Stimulated activated CD8-positive, alpha-beta memory T cell treated with anti-CD3 and anti-CD28 coated beads, Interleukin-2, amount 100 ng/mL, for 1 hour (primary cell): ENCODE measurements at places on chromosomes 3 and 15.

DNA sequence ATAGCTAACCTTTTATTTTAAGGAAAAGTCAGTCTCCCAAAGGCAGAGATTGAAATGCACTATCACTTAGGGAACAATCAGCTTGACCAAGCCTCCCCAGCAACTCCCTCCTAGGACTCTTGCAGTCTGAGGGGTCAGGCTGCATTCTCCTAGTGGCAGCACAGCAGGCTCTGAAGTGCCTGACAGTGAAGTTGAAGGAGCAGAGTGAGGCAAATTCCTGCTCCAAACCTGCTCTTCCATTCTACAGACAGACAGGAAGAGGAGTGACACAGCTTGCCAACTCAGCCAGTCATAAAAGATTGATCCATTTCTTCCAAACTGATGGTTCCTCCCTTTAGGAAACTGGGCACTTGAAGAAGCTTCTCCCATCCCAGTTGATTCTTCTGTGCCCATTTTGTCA lies 43.9 kb upstream of the SMAD3 start:
- no peak for DNase-seq

DNA sequence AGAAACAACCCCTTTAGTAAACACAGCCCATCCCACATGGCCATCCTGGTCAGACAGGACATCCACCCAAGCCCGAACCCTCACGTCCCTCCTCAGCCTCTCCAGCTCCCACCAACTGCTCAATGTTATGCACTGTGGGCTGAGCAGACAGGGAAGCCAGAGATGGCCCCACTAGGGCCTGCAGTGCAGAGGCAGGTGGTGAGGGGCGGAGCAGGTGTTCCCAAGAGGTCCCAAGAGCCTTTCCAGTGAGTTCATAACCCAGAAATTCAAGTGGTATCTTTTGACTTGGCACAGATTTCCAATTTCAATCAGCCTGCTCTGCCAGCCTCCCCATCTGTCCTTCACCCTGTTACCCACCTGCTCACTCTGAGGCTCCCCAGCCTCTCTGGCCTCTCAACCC lies 130.3 kb downstream of the LIPC start:
- DNase-seq, result no peak

GRCh38 chr15:92650256-92650655 lies 5.3 kb downstream of the FAM174B start:
- DNase-seq, result no peak

DNA sequence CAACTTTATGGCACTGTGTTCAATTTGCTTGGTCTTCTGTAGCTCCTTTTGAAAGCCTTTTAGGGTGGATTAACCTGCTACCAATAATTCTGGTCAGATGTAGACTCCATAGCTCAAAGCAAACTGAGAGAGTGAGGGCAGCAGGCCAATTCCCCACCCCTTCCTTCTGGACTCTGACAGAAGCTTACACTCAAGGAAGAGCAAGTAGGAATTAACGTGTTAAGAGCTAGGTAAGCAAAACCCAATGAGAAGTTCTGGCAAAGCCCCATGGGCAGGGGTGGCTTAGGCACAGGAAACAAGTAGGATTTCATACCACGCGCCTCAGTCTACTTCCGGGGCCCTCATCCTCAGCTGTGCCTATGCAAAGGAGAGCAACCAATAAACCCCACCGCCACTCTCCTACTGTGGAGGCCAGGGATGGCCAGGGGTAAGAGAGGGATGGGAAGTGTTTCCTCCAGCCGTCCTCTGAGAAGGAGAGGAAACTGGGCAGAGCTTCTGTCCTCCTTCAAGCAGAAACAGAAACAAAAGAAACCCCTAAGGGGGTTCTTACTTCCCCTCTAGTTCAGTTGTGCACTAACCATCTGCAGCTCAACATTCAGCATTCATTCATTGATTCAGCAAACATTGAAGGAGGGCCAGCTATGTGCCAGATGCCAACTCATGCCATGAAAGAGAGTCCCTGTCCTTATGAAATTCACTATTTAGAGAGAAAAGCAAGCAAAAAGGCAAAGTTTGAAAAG lies 12.6 kb downstream of the CCR5 start:
- DNase-seq, result no peak

DNA sequence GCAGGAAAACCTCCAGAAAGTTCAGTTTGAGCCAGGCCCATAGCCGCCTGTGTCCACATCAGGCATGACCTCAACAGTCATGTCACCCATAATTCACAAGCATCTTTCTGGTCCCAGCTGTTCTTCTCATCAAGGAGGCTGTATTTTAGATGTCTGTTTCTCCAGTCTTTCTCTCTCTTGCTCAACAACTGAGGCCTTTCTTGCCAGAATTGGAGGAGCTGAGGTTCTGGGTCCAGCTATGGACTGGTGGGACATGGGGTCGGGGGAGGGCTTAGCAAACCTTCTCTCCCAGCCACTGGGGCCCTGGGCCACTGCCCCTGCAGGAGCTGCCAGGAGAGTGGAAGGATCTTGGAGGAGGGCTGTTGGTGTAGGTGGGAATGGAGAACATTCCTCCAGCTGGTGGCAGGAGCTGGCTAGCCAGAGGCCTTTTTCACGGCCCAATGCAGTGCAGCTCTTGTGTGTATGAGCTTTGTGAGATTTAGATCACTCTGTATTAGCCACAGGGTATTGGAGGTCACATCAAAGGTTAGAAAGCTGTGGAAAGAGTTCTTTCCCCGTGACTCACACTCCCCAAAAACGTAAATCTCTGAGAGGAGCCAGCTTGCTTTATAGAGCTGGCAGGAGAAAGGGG lies 23.5 kb downstream of the MAGEF1 start:
- no peak for DNase-seq

DNA sequence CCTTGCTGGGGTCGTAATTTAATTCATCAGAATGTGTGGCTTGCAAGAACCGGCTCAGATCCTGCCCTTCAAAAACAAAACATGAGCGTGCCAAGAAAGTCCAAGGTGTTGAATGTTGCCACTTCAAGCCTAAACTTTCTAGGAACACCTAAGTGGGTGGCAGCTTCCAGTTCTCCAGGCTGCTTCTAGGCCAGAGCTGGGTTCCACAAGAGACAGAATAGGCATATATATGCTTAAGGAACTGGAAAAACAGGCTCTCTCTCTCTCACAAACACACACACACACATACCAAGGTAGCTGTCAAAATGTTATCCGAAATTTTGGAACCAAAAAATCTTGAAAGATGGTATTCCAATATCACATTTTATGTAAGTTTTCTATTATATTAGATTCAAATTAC lies 890 bp upstream of the ADIPOQ start:
- no peak for DNase-seq

DNA sequence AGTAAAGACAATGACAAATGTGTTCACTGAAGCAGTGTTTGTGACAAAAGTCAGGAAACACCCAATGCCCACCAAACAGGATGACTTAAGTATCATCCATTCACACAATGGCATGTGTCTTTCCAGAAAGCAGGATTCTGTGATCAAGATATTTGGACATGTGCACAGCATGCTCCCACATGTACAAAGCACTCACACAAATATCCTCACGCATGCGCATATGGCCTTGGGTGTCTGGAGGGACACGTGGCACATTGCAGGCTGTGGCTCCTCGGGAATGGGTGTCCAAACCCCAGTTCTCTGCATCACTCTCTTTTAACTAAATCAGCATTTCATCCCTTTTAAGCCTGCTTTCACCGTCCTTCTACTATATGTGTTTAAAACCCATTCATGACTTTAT lies 130.5 kb downstream of the KLF13 start:
- no peak for DNase-seq

DNA sequence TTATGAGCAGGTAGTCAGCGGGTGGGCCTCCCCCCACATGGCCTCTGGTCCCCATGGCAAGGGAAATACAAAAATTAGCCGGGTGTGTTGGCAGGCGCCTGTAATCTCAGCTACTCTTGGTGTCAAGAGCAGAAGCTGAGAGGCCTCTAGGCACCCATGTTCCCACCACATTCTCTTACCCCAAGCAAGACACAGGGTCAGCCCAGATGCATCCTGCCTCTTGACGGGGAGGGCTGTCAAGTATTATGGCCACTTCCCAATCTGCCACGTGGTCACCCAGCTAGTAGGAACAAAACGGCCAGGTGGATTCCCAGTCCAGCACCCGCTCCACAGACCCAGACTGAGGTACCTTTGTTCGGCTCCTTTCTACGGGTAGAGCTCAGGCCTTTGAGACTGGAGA lies 16.2 kb upstream of the SLC6A6 start:
- no peak for DNase-seq

- no peak for DNase-seq
These were observed 36.0 kb upstream of the CBLB start for GRCh38 chr3:105904678-105905284.

DNA sequence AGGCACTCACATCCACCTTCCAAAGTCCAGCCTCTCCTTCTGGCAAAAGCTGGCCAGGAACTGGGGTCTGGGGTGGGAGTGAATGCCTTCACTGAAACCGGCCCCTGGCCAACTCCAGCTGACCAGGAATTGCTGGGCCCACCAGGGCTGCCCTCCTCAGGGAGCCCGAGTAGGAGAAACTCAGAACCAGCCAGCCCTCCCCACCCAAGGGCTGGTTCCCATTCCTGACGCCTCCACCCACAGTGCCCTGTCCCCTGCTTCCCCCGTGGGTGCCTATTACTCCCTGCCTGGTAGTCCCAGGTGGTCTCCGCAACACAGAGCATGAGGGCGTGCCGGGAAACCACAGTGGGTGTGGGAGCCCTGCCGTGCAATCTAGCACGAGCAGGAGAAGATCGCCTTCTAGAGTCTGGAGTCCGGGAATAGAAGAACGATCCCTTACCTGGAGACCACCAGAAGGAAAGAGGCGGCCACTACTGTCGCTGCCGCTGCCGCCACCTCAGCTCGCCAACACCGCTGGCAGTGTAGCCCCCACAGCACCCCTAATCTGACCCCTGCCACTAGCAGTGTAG lies 178.8 kb downstream of the POTEB3 start:
- no peak for DNase-seq

- no peak for DNase-seq
These were observed 110.4 kb downstream of the ADAMTSL3 start for GRCh38 chr15:83764201-83764838.

DNA sequence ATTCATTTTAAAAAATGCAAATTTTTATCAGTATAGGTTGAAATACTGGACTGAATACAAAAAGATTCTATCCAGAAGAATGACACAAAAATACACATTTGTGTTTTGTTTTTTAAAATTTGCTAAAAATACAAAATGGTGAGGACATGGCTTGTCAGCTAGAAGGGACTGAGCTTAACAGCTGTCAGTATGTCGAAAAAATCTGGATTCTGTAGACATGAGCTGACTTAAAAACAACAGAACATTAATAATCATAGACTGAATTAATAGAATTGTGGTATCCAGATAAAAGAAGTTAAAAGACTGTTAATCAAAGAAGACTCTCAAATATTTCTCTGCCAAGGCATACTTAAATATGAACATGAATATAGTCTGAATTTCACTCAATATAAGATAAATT lies 244.9 kb upstream of the CBLB start:
- DNase-seq, result no peak

- DNase-seq, result no peak
These were observed 93.0 kb upstream of the SLC25A36 start for GRCh38 chr3:140848666-140849065.

GRCh38 chr3:51875501-51875900 lies at the start of gene IQCF5:
IQCF5 (minus strand) TSS chr3:51875601; CDS start chr3:51875531, 70 bp downstream.
- no peak for DNase-seq

DNA sequence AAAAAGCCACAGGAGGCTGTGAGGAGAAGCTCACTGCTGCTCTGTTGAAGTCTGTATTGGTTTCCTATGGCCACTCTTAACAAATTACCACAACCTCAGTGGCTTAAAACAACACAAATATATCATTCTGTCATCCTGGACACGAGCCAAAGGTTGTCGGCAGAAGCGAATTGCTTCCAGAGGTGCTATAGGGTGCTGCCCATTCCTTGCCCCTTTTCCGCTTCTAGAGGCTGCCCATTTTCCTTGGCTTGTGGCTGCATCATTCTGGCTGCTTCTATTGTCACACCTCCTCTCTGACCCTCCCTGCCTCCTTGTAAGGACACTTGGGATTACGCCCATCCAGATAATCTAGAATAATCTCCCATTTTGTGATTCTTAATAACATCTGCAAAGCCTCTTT lies 6.4 kb upstream of the SACM1L start:
- no peak for DNase-seq

- no peak for DNase-seq
These were observed 22.6 kb upstream of the RAD18 start for GRCh38 chr3:8985876-8986275.

GRCh38 chr3:71724584-71725270 lies 475 bp downstream of the EIF4E3 start:
- DNase-seq, result no peak

GRCh38 chr15:59594493-59594942 lies 17.1 kb upstream of the GCNT3 start:
- DNase-seq, result no peak

DNA sequence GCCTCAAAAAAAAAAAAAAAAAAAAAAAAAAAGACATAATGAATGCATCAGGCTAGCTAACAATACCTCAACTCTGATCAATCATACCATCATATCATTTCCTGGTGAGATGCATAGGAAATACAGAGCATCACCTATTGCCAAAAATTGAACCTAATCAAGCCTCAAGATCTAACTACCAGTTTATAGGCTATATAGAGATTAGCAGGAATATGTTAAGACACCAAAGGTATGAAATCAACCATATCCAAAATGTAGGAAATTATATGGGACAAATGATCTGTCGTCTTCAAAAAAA lies 387 bp upstream of the VPS33B start:
- no peak for DNase-seq

GRCh38 chr15:70514251-70514650 lies 249.1 kb downstream of the UACA start:
- DNase-seq, result no peak

DNA sequence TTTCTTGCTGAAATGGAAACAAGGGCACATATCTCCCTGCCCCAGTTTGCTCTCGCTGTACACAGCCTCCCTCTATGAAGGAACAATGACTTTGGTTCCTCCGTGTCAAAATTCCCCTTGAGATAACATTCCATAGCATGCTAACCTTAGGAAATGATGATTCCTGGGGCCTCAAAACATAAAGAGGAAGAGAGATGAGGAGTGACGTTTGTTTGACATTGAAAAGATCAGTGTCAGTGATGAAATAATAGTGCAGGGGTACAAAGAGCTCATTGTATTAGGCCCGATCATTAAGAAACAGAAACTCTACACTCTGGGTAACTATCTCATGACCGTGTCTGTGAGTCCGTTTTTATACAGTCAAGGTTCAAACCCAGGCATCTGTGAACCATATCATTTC lies 55.2 kb downstream of the ARNT2 start:
- DNase-seq, result no peak

GRCh38 chr3:72446218-72447058 lies 401.8 kb downstream of the SHQ1 start:
- no peak for DNase-seq
